ENCODE measurements at places on chromosomes 6 and 20.

DNA sequence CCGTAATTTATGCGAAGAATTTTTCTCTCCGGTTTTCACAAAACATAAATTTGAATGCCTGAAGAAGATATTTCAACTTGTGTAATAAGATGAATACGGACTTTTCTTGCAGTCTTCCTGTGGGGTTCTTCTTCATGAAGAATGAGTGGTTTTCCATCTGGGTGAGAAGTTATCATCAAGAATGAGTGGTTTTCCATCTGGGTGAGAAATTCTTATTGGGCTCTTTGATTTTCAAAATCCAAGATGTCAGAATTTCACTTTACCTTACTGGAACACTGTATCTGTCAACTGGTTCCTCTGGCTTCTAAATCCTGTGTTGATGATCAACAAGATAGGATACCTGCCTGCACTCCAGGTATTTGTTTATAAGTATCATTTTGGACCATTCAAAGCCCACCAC lies 160.1 kb upstream of the C6orf118 start:
- no peak for DNase-seq

DNA sequence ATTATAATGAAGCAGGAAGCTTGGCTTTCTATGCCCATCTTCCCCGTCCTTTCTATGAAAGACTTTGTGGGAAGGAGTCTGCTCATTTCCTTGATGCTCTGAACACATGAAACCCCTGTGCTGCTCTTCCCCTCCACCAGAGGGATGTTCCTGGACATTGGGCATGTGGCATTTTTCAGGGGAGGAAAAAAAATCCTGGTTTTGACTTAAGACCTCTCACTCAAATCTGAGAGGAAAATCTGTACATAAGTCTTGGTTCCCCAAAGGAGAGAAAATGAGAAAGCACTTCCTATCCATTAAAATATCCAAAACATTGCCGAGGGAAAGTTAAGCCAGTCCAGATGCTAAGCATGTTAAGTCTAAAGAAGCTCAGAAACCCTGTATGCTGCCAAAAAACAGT lies 393.0 kb downstream of the PAX1 start:
- no peak for DNase-seq

GRCh38 chr20:44011251-44011940 lies 96.7 kb downstream of the TOX2 start:
- no peak for DNase-seq

GRCh38 chr6:158789115-158789917 lies 29.9 kb downstream of the EZR start:
- no peak for DNase-seq

DNA sequence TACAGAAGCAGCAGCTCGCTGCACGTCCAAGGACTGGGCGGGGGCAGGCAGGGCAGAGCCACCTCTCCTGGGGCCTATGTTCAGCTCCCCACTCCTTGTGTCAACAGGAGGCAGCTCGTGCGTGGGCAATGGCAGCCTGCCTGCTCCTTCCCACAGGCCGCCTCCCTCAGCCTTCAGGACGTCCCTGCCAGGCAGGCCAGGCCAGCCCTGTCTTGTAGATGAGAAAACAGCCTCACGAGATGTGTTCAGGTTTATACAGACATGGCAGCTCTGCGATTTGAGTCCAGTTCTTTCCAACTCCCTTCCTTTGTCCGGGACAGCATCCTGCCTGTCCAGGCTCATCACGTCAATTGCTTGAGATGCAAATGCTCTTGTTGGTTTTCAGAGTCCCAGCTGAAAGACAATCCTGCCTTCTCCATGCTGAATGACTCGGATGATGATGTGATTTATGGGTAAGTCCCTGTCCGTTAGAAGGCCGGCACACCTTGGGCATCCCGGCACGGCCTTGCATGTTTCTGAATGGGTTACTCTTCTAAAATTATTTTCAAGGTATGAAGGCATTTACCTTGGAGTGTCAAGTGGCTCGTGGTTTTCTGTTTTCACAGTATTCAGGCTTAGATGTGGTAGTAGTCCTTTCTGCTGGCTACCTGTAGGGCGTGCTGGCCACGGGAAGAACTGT lies 13.5 kb downstream of the DYNLT1 start:
- no peak for DNase-seq

DNA sequence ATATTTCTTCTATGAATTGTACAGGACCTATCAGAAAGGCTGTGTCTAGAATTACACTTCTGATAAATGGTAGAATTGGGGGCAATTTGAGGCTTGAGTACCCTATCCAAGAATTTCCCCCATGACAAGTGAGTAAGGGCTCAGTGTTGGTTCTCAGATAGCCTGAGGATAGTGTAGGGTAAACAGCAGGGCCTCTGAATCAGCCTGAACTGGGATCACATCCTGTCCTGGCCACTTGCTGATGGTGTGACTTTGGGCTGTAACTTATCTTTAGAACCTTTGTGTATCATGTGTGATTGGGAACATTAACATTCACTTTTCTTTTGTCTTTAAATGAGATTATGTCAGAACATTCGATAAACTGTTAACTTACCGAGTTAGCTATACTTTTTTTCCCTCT lies 151.0 kb downstream of the CLIC5 start:
- no peak for DNase-seq

DNA sequence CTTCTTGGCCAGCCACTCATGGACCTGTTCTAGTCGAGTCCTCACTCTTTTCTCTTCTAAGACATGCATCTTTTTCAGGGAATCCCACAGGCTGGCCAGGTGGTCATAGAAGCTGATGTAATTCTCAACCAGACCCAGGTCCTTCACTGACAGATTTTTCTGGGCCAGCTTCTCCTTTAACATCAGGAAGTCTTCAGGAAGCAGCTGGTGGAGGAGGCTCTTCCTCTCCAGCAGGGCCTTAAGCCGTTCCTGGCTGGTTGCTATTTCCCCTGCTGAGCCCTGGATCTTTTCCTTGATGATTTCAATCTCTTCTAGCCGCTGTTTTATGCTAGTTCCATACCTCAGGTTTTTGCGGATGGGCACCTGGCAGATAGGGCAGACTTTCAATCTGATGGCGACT lies 28.6 kb downstream of the DDX27 start:
- DNase-seq = no peak

DNA sequence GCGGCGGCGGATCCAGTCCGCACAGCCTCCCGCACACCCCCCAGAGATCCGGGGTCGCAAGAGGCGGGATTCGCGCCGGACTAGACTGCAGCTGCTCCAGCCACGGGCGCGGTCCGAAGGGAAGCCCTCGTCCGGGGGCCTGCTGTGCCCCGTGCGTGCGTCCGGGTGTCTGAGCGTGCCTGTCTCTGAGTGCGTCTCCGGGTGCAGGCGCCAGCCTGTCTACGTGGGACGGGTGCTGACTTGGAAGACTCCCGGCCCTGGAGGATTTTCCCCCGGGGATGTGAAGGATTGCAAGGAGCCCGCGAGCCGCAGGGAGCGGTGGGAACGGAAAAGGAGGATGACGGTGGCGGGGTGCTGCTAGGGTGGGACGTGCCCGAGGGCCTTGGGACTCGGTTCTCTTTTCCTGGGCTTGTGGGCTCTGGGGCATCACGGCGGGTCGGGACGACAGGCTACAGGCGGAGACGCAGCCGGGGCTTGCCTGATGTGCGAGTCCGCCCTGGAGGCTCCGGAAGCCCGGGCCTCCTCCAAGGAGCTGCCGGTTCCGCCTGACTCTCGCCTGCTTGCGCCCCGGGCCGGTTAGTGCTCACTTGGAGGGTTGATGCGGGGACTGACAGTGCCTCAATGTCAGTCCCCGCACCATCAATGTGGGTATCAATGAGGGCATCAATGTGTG lies 5.7 kb downstream of the MAFB start:
- no peak for DNase-seq

- no peak for DNase-seq
Observed at GRCh38 chr6:38968702-38969149, 79.9 kb upstream of the GLP1R start.

GRCh38 chr20:10720565-10720964 lies 46.8 kb upstream of the JAG1 start:
- no peak for DNase-seq

DNA sequence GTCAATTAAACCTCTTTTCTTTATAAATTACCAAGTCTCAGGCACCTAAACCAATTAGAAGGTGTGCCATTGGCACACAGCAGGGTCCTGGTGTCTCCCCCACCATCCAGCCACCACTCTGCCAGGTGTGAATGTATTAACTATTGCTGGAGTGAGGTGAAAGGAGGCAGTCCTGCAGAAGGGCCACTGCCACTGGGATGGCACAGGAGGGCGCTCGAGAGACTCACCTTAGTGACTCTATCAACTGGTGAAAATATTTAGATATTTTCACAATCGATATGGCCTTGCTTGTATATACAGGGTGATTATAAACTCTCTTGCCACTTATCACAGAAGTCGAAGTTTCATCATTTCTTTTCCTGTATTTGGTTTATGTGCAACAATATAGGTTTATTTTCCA lies 145.6 kb upstream of the ESR1 start:
- DNase-seq = no peak

GRCh38 chr6:37757381-37757780 lies 59.7 kb upstream of the MDGA1 start:
- no peak for DNase-seq

DNA sequence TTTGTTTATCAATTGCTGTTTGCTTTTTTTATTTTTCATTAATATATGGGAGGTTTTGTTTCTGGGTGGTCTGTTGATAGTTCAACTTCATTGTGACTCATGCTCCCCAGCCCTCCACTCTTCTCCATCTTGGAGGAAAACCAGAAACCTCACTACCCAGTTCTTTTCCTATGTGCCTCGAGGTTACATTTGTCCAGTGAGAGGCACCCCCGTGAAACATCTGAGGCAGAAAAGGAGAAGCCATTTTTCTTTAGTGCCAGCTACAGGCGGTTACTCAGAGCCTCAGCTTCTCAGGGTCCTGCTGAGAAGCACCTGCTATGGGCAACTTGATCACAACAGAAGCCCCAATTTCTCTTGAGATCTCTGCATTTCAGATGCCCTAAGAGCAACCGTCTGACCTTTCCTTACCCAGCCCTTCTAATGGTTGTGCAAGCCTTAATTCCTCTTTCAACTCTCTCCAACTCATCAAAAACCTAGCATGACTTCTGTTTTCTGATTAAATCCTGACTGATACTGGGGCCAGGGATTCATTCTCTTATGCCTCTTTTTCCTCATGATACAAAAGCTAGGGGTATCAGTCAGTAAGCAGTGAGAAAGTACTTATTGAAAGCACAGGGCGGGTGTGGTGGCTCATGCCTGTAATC lies 144.6 kb downstream of the ELOVL4 start:
- no peak for DNase-seq

DNA sequence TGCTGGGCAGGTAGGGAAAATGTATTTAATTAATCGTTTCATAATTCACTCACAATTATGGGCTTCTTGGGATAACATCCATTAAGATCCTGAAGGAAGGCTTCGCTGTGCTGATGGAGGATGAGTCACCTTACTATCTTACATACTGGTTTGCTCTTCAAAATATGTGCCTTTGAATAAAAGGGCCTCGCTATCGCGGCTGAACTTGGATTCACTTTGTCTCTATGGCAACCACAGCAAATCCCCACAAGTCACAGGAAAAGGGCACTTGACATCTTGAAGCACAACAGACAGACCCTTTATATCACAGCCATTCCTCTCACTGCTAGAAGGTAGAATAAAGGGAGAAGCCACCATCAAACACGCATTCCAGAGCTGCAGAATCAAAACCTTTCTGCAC lies 141.3 kb upstream of the MYLIP start:
- DNase-seq = no peak

GRCh38 chr20:44780226-44780625 lies 30.1 kb downstream of the RIMS4 start:
- DNase-seq = peak; percentile 42

DNA sequence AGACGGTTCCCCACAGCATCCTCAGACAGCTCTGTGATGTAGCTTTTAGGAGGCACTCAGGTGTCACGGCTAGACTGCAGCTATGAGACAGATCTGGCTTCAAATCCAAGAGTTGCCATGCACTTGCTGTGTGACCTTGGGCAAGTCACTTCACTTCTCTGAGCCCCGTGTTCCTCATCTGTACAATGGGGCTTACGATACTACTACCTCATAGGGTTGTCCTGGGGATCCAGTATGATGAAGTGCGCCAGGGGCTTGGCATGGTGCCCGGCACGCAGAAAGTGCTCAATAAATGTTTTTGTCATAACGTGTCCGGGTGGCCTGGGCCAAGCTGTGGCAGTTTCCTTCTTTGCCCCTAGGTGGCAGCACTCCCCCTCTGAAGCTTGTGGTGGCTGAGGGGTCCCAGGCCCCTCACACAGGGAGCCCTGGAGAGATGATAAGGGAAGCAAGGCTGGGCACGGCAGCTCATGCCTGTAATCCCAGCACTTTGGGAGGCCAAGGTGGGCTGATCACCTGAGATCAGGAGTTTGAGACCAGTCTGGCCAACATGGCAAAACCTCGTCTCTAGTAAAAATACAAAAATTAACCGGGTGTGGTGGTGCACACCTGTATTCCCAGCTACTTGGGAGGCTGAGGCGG lies 19.1 kb upstream of the CHMP4B start:
- no peak for DNase-seq

- no peak for DNase-seq
Observed at GRCh38 chr6:137683916-137684315, 183.1 kb upstream of the TNFAIP3 start.

DNA sequence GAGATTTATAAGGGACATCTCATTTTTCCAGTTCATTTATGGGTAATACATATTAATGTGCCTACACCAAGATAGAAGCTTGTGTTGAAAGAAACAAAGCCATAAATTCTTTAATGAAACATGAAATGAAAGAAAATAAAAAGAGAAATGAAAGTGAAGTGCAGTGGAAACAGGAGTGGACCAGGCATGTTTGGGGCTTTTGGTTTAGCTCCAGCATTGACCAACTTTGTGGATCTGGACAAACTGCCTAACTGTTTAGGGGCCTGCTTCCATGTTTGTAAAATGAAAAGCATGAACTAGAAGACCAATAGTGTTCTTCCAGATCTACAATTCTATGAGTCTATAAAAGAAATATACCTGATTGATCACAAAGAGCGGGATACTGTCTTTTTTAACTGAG lies 124.9 kb downstream of the GJA10 start:
- no peak for DNase-seq

Measured in H54 (cell line).